PC-9 (cell line): ENCODE measurements at places on chromosomes 12 and 14. TPM values are rescaled to one million over a fixed set of nuclear protein-coding genes. Genes with fewer than 3 reads are reported as not detected.

SDSL gene
- 14.2 and 26.6 TPM in 2 replicates for total RNA-seq

CACNA1C gene
- not detected in 2 replicates for total RNA-seq

DNA sequence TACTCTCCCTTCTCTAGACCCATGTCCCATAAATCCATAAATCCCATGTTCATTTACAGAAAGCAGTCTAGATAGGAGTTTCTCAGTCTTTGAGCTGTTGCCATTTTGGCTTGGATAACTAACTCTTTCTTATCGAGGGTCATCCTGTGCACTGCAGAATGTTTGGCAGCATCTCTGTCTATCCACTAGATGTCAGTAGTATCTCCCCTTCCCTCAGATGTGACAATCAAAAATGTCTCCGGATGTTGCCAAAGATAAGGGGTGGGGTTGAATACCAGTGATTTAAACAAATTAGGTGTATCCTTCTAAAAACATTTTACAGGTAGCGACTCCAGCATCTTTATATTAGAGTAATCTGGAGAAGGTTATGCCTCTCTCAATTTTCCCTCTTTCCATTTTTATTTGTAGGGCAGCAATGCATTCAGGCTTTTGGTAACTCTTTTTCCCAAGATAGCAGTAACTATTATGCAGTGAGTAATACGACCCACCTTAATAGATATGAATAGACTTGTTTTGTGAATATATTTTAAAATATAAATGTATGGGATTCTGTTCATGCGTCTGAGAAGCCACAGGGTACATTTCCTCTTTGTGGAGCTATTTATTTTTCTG, 100.7 kb downstream of the LRRK2 start:
- peak; percentile 68 for DNase-seq

DNA sequence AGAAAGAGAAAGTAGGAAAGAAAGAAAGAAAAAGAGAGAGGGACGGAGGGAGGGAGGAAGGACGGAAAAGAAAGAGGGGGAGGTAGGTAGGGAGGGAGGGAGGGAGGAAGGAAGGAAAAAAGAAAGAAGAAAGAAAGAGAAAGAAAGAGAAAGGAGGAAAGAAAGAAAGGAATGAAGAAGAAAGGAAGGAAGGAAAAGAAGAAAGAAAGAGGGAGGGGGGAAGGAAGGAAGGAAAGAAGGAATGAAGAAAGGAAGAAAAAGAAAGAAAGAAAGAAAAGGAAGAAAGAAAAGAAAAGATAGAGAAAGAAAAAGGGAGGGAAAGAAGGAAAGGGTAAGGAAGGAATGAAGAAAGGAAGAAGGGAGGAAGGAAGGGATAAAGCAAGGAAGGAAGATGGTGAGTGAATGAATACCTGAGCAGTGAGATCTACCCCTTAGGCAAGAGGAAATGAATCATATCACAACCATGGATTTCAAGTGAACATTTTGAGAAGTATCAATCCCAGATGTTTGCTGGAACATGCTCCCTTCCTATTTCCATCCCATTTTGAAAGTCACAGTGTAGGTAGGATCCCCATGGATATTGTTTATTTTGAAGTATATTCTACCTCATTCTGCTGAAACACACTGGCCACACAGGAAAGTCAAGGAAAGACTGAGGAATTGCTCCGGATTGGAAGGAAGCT, 639.4 kb upstream of the TBX3 start:
- DNase-seq = no peak

DNA sequence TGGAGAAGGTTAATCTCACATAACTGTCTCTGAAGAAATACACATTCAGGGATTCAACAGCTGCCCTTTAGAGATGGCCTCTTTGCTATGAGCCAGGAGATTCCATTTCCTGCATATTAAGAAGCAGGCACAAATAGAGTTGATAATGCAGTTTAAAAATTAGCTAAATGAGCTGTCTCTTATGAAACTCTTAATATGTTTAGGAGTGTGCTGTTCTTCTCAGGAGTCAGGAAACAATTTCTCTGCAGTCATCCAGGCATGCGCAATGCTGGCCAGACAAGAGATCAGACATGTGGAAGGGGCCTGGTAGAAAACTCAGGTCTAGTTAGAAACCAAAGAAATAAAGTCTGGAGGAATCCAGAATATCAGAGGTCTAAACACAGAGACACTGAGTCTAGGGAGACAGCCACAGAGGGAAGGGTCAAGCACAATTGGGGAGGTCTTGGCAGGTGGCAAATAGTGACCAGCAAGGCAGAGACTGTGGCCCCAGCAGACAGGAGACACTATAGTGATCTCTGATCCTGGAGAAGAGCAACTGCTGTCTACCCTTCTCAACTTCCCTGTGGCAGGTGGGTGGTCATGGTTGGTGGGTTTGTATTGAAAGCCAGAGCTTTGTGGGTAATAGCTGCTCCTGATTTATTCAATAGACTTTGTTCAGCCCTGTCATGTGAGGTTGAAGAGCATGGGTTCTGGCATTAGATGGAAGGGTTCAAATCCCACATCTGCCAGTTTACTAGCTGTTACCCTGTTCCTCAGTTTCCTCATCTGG, 185.8 kb upstream of the RMST start:
- no peak for DNase-seq

- DNase-seq = no peak
These were observed 76.9 kb upstream of the SFSWAP start for GRCh38 chr12:131634037-131634436.
